HuH-7.5 (cell line): ENCODE measurements at places on chromosomes 12 and 14.

DNA sequence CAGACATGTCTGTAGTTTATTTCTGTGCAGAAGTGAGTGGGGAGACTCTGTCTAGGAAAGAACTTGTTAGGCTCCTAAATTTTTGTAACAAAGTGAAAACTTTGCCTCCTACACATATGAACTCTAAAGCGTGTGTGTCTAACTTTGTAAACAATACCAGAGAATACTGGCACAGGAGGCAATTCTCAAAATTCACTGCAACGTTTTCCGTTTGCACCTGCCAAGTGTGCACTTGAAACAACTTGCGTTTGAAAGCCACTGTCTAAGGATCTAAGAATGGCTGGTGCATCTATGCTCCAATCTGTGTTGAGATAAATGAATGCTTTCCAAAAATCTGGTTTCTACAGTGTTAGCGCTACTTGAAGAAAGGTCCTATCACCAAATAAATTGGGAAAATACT is 15.3 kb downstream of the GRIP1 start:
- no peak for DNase-seq

- DNase-seq, result no peak
Measured at GRCh38 chr12:70609203-70609602, 28.0 kb downstream of the PTPRB start.

DNA sequence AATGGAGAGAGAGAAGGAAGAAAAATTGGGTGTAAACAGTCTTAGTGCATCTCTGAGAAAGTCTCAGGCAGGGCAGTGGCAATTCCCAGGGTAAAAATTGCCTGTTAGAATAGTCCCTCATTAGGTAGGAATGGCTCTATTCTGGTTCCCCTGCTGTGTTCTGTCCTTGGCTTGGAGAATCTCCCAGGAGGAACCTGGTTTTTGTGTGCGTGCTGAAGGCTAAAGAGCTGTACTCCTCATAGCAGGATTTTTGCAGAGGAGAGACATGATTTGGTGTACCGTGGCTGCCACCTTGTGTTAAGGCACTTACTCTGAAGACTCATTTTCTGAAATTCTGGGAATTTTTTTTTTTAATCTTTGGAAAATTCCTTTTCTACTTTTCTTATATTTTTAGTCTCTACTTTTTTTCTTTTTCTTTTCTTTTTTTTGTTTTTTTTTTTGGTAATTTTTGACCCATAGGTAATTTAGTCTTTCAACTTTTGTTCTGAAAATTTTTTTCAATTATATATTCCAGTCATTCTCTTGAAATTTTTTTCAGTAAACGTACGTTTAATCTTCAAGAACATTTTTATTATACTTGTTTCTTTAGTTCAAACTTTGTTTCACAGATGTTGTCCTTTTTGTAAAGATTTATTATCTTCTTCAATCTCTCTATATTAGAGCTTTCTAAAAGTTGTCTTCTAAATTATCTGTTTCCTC is 63.8 kb downstream of the FBXO33 start:
- peak; percentile 22 for DNase-seq

GRCh38 chr12:12835378-12836146 is 22.4 kb downstream of the DDX47 start:
- DNase-seq, result no peak

GRCh38 chr12:115433014-115433634 is 749.1 kb upstream of the TBX3 start:
- no peak for DNase-seq

- DNase-seq, result no peak
Measured at GRCh38 chr14:29462321-29462720, 465.3 kb downstream of the PRKD1 start.

DNA sequence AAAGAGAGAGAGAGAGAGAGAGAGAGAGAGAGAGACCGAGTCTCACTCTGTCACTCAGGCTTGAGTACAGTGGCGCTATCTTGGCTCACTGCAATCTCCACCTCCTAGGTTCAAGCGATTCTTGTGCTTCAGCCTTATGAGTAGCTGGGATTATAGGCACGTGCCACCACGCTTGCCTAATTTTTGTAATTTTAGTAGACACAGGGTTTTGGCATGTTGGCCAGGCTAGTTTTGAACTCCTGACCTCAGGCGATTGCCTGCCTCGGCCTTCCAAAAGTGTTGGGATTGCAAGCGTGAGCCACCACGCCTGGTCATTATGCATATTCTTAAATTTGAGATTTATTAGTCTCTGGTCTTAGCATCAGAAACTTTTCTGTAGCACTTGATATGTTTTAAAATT is 317.9 kb upstream of the ATP2B1 start:
- no peak for DNase-seq

DNA sequence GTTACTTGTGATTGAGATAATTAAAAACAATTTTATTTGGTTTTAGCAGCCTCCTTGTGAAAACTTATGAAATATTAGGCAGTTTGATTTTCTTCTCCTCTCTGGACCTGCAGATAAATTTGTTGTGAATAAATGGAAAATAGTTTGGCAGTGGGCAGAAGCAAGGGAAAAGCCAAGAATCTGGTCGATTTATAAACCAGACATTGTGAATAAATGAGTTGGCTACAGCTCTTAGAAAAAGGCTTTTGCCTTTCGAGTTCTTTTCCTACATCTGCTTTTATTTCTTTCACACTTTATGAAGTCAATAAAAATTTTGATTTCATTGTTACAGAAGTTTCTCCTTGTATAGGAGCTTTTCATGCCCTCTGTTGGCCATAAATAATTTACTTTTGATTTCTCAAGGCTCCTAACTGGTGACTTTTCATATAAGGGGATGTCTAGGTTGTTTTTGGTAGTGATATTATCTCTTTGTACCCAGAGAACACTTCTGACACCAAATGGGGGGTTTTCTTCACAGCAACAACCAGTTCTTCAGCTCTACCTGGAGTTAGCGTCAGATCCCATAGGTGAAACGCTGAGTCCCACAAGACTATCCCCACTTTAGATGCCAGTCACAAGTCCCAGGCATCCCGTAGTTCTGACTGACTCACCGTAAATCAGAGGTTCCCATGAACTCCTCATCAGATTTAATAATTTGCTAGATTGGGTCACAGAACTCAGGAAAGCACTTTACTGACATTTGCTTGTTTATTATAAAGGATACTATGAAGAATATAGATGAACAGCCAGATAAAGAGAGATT is 136.5 kb upstream of the DNM1L start:
- DNase-seq, result no peak
